ENCODE measurements at places on chromosomes 5 and 9.
A peak's percentile ranks its signal among the peaks of the same experiment; 100 is the strongest.

- DNase-seq = peak; percentile 59
These were observed 52.4 kb downstream of the USP20 start for GRCh38 chr9:129887334-129888292.

- DNase-seq = no peak
These were observed 21.9 kb upstream of the CFAP95 start for GRCh38 chr9:69798744-69799143.

DNA sequence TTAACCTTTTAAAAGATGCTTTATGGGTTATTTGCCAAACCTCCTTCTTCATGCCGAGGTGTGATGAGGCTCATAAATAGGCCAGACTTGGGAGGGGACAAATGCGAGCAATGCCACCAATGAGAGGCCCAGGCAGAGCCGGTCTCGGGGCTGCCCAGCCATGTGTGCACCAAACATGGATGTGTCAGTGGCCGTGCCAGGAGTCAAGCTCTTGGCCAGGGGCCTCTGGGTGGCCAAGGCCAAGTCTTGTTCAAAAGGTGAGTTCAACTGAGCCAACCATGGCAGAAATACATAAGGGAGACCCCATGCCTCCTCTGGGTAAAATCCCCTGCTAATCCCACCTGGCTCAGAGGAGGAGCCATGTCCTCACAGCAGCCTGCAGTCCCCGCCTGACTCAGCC, 10.9 kb upstream of the LCN15 start:
- no peak for DNase-seq

DNA sequence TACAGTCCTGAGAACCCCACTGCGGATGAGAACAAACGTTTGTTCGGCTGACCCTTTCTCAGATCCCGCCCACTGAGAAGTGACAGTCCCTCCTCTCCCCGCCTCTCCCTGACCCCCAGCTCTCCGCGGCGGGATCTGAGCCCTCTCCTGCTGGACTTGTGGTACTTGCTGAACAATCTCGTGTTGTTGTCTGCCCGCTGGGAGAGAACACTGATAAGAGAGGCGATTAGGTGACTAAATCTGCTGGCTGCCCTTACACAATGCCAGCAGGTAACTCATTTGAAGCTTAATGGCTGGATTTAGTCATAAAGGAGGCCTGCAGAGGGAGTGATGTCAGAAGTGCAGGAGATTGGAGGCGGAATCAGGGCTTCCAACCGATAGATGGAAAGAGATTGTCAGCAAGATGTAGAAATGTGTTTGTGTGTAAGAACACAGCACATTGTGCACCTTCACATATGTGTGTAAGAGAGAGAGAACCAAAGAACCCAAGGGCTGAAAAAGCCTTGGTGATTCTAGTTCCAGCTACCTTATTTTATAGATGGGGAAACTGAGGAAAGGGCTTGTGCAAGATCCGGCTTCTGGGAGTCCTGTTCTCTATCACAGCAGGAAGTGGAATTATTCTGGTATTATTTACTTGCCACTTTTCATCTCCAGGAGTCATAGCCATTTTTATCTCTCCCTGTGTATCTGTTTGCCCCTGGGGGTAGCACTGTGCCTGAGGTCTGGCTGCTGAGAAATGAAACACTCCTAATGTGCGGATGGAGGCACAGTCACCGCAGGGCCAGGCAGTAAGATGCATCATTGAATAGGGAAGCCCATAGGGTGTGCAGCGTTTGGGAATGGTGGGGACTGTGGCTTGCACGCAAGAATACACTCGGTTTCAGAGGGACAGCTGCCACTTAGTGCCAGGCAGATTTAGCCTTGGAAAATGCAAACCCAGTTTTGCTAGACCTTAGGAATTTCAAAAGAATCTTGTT, 203.7 kb upstream of the MSX2 start:
- no peak for DNase-seq

- DNase-seq = no peak
These were observed 25.6 kb downstream of the C9orf50 start for GRCh38 chr9:129595311-129595741.

DNA sequence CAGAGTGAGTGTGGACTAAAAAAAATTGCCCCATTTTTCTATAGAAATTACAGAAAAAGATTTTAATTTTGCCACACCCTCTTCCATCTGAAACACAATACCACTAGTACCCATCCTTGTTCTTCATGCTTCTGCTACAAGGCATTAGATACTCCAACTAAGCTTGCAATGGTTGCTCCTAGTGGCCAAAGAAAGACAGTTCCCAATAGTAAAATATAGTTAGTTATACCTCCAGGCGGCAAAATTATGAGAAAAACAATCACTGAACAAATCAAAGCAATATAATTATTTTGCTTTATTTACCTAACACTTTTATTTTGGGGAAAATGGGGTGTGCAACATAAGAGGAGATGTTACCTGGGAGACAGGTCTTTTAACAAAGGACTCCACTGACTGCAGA, 101.2 kb downstream of the RAPGEF6 start:
- DNase-seq = no peak

GRCh38 chr9:100211476-100211875, 112.4 kb downstream of the INVS start:
- no peak for DNase-seq

- DNase-seq = no peak
These were observed 17.8 kb downstream of the BOD1 start for GRCh38 chr5:173598686-173599085.

GRCh38 chr5:66100851-66101250, 43.2 kb upstream of the SREK1 start:
- DNase-seq = no peak

DNA sequence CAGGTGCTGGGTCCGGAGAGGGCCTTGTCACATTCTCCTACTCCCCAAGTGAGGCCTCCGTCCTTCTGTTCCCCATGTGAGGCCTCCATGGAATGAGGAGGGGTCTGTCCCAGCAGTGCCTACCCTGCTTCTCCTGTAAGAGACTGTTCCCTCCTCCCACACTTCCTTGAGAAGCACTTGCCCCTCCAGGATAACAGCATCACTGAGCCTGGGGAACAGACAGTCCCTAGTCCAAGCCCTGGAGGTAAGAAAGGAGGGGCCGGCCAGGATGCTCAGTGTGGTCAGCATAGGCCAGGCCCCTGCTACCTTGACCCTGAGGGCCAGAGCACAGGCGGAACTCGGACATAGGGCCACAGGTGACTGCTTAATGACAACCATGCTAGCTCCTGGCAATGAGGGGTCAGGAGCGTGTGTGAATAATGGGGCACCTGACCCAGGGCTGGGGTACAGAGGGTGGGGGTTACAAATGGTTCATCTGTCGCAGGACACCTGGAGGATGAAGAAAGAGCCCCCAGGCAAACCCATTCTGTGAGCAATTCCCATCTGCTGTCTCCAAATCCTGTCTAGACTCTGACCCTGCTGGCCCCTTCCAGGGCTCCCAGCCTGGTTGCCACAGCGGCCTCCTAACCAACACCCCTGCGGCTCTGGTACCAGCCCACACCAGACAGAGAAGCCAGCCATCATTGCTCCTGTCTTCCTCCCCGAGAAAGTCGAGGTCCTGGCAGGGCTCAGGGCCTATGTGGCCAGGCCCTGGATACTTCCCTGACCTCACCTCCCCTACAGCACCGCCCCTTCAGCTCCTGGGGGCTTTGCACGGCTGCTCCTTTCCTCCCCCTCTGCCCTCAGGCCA, 20.3 kb downstream of the RALGDS start:
- no peak for DNase-seq

DNA sequence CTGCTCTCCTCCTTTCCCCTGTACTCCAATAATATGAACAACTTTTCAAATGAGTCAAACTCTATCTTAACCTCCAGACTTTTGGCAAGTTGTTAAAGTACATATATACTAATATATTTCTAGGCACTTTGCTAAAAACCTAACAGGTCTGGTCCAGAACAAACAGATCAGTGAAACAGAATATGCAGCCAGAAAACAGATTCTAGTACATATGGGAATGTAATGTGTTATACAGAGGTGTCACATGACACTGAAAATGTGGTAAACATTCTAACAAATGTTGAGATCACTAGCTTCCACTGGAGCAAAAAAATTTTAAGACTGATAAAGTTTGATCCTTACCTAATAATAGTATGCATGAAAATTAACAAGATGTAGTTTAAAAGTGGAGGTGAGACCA, 136.9 kb downstream of the OR2K2 start:
- DNase-seq = no peak

- DNase-seq = no peak
These were observed at the start of gene CDH18 for GRCh38 chr5:19987612-19988361. CDH18 (minus strand) TSS chr5:19988200; CDS start chr5:19838986, 149,214 bp downstream.

- no peak for DNase-seq
These were observed 17.5 kb upstream of the CCDC192 start for GRCh38 chr5:127685662-127686061.

DNA sequence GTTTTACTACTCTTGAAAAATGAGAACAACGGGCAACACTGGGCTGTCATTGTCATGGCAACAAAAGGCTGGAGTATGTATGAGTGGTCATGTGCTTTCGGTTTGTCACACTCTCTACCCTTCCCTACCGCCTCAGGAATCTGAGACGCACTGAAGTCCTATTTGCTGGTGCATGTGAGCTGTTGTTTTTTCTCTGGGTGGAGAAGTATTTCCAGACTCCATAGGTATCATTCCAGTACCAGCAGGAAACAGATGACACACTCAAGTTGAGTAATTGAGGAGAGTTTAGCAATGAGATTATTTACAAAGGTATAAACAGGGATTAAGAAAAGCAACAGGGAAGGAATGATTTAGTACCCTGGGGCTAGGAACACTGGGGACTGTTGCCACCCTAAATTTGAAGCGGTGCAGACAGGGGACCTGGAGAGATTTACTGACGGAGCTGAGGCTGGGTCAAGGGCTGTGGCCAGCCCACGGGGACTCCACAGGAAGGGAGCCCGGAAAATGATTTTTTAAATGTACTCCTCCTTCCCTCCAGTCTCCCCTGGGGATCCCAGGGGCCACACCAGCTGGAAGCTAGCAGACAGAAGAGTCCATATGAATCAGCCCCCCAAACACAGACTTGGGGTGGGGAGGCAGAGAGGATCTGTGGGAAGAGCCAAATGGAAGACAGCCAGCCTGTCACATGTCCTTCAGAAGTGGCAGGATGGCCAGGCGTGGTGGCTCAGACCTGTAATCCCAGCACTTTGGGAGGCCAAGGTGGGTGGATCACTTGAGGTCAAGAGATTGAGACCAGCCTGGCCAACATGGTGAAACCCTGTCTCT, 13.2 kb upstream of the ZBTB43 start:
- DNase-seq = no peak

- no peak for DNase-seq
These were observed 61.6 kb downstream of the SETX start for GRCh38 chr9:132293145-132293721.

GRCh38 chr5:173742432-173742816, 126.0 kb upstream of the BOD1 start:
- DNase-seq = no peak

DNA sequence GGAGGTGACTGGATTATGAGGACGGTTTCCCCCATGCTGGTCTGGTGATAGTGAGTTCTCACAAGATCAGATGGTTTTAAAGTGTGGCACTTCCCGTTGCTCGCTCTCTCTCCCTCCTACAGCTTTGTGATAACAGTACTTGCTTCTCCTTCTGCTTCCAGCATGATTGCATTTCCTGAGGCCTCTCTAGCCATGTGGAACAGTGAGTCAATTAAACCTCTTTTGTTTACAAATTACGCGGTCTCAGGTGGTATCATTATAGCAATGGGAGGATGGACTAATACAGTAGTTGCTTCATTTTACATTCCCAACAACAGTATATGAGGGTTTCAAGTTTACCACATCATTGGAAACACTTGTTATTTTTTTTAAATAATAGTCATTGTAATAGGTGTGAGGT, 937.3 kb upstream of the ARRDC3 start:
- DNase-seq = no peak

DNA sequence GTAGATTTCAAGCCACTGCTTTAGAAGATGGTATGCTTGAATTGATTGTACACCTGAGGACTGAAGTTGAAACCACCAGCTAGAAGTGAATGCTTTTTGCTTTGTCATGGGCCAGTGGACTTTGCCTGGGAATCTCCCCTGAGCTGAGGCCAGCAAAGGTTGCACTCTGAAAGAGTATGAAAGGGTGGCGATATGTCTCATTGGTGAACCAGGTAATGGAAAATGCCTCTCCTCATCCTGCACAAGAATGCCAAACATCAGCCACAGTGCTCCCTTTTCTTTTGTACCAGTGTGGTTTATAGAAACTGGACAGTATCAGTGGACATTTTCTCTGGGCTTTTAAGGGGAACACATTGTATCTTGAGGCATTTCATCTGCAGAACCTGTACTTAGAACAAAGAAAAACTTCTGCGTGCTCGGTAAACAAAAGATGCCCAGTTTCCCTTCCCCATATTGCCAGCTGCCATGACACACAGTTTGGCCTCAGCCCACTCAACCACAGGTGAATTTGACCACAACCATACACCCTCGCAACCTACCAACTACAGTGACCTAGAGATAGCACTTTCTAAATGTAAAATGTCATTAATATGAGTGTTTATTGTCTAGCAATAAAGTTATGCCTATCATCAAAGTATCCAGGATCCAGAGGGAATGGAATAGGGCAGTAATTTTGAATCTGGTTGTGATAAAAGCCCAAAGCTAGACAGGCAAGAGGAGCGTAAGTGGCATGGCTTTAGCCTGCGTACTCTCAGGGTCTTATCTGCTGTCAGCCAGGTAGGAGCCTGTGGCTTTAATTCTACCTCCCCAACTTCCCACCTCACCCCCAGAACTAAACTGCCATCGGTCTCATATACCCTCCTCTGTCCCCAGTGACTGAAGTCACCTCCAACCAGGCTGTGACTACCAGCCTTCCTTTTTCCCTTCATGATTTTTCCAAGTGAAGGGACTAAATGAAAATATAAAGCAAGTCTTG, 79.5 kb upstream of the LHFPL2 start:
- no peak for DNase-seq

- DNase-seq = no peak
These were observed 286.4 kb upstream of the TNC start for GRCh38 chr9:115404311-115404710.

DNA sequence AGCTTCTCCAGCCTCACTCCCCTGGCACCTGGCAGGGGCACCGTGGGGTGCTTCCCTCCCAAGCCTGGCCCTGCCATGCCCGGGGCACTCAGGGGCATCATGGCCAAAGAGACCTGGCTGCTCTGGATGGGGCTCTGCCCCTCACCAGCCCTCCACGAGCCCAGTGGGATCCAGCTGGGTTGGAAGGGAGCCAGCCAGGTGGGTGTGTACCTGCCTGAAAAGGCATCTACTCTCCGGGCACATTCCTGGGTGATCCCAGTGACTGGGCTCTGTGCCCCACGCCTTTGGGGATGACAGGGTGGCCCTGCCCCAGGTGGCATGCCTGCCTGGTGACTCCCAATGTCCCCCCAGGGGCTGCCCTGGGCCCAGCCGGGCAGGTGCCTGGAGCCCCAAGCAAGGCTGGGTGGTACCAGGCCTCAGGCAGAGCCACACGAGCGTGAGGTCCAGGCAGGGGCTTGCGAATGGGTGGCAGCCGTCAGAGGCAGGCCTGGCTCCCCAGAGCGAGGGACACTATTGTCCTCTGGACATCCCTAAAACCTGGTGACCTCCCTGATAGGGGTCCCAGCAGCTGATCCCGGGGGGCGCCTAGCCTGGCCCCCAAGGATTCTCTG, 777 bp downstream of the GPSM1 start:
- DNase-seq = no peak

DNA sequence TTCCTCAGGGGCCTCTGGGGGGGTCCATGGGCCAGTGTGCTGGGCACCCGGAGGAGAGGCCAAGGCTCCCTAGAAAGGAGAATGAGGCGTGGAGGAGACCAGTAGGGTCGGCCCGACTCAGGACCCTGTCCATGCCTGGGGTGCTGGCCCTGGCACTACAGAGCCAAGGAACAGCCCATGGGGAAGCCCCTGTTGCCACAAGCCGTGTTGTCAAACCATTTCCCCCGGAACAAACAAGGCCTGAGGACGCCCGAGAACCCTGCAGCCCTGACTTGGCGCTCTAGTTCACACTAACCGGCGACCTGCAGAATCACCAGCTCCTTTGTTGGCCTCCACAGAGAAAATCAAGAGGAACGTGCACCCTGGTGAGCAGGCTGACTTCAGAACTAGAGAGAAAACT, 41.6 kb upstream of the SLC12A7 start:
- DNase-seq = no peak

All from stimulated activated CD4-positive, alpha-beta T cell treated with anti-CD3 and anti-CD28 coated beads, Interleukin-4, amount 100 ng/mL, for 1 hour (primary cell).